ENCODE measurements at places on chromosomes 11 and 22. TPM values are rescaled to one million over a fixed set of nuclear protein-coding genes. Genes with fewer than 3 reads are reported as not detected.

- DNase-seq: peak; percentile 15
These were observed 29.8 kb upstream of the EED start for GRCh38 chr11:86214710-86215109.

GRCh38 chr11:130047141-130047540, 22.6 kb upstream of the APLP2 start:
- peak; percentile 41 for DNase-seq

DNA sequence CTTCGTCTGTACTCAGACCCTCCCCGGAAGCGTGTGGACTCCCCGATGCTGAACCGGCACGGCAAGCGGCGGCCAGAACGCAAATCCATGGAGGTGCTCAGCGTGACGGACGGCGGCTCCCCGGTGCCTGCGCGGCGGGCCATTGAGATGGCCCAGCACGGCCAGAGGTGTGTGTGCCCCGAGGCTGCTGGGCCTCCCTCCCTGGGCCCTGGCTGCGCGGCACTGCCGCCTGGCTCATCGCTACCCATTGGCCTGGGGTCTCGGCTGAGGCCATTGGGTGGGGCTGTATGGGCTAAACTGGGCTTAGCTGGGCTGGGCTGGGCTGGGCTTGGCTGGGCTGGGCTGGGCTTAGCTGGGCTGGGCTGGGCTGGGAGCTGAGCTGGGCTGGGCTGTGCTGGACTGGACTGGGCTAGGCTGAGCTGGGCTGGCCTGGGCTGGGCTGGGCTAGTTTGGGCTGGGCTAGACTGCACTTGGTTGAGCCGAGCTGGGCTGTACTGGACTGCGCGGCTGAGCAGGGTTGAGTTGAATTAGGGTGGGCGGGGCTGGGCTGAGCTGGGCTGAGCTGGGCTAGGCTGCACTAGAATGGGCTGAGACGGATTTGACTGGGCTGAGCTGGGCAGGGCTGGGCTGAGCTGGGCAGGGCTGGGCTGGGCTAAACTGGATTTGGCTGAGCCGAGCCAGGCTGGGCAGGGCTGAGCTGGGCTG, 40.7 kb downstream of the MOB2 start:
- DNase-seq: no peak

- DNase-seq: peak; percentile 42
These were observed 71.2 kb upstream of the GDPD4 start for GRCh38 chr11:77372726-77373125.

DNA sequence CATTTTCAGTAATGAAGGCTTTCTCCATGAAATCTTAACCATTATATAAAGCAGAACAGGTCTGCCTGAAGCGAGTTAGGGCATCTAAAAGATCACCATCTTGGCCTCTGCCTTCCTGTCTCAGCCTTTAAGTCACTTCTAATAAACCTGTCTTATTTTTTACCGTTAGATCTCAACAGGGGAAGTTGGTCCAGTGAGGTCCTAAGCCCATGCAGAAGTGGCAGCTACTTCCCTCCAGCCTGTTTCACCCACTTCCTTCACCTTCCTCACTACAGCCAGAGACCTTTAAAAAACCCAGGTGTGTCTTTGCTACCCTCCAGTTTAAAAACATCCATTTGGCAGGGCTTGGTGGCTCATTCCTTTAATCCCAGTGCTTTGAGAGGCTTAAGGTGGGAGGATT, 14.1 kb upstream of the LIPT2 start:
- no peak for DNase-seq

GRCh38 chr11:132683602-132684001, 848.7 kb downstream of the OPCML start:
- no peak for DNase-seq

GRCh38 chr11:106087815-106088435, 10.5 kb downstream of the AASDHPPT start:
- peak; percentile 60 for DNase-seq

DNA sequence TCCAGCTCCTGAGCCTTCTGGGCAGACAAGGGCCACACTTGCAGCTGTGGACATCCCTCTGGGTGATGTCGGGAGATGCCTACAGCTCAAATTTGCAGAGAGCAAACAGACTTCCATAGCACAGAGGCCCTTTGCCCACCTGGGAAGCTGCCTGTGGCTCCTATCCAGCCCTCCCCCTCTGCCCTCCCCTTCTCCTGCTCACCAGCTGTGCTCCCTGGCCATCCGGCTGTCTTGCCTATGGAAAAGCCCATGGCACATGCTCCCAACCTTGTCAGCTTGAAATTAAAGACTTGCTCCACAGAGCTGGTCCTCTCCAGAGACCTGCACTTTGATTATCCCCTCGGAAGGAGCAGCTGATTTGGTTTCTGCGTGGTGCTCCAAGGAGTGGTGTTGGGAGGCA, 118.9 kb upstream of the NECTIN1 start:
- no peak for DNase-seq

DNA sequence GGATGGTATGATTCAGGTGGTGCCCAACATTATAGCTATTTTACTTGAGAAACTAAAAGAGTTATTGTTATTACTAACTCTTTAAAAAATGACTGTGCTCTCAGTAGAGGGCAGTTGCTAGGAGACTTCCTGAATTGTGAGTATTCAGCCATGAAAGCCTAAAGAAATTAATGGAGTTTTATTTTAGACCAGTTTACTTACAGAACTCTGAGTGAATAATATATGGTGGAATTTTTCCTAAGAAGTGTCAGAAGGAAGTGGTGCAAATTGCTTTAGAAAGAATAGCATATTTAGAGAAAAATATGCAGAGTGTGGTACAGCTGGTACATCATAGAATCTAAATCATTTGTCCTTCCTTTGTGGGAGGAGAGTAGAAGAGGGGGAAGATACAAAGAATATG, 689.9 kb upstream of the CCDC90B start:
- no peak for DNase-seq

- DNase-seq: no peak
These were observed 188.4 kb upstream of the NAV2 start for GRCh38 chr11:19524171-19524671.

- DNase-seq: no peak
These were observed 74.7 kb upstream of the B3GAT1 start for GRCh38 chr11:134486704-134487103.

- peak; percentile 47 for DNase-seq
These were observed 21.0 kb downstream of the MAFF start for GRCh38 chr22:38222797-38223119.

DNA sequence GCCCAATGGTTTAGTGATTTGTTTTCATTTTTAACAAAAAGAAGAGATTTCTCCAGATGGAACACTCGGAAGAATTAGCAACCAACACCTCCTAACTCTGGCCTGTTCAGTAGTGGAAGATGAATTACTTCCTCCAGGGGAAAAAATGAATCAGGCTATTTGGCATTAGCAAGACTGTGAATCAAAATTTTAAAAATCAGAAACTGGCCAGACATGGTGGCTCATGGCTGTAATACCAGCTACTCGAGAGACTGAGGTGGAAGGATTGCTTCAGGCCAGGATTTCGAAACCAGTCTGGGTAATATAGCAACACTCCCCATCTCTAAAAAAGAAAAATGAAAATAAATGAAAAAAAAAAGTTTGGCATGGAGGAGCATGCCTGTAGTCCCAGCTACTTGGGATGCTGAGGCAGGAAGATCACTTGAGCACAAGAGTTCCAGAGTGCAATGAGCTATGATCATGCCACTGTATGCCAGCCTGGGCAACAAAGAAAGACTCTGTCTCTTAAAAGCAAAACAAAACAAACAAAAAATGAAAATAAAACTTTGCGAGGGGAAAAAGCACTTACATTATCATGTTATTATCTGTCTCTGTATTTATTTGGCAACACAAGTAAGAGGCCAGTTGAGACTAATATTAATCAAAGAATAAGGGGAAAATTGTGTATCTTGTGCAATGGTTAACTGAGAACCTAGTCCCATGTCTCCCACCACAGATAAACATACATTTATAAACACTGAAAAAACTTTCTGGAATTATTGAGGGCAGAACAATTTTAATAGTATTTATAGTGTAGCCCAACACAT, 796.3 kb upstream of the ANO3 start:
- DNase-seq: no peak

DNA sequence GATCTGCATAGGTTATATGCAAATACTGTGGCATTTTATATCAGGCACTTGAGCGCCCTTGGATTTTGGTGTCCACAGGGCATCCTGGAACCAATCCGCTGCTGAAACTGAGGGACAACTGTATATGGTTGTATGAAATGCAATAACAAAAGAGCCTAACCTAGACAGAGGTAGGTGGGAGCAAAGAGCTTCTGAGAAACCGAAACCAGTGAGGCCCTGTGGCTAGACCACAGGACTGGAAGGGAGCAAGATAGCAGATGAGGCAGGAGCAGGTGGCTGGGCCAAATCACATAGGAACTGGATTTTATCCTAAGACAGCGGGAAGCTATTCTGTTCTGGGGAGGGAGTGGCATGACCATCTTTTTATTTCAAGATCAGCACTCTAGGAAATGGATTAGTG, 30.1 kb downstream of the RCN1 start:
- no peak for DNase-seq

GRCh38 chr11:86741839-86742805, 58.2 kb upstream of the PRSS23 start:
- DNase-seq: peak; percentile 98

DNA sequence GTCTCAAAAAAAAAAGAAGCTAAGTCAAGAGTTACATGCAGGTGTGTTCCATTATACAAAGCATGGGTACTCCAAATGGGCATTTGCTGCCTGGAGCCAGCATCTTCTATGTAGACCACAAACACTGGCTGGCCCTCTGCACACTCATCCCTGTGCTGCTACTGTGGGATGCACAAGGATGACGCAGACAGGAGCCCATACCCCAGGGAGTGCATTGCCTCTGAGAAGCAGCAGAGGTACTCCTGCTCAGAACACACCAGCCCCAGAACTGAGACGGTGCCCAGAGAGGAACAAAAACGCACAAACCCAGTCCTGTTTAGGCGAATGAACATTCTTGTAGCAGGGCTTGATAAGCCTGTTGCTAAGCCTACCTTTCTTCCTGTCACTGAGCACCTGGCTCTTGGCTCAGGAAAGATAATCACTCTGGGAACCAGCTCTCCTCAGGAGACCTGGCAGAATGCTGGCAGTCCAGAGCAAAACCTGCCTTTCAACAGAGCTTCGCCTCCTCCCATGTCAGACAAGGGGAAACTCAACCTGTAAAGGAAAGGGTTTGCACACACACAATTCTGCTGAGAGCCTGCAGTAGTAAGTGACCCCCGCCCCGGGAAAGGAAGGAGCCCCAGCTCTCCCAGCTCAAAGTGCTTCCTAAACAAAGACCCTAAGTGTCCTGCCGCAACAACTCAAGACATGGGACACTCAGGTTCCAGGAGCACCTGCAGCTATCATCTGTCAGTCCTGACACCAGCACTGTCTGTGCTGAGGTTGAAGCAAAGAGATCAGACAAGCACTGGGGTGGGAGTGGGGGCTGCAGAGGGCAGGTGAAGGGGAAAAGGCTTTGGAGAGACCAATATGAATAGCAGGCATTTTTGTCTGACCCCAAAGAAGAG, 145.7 kb downstream of the TENM4 start:
- DNase-seq: no peak

DNA sequence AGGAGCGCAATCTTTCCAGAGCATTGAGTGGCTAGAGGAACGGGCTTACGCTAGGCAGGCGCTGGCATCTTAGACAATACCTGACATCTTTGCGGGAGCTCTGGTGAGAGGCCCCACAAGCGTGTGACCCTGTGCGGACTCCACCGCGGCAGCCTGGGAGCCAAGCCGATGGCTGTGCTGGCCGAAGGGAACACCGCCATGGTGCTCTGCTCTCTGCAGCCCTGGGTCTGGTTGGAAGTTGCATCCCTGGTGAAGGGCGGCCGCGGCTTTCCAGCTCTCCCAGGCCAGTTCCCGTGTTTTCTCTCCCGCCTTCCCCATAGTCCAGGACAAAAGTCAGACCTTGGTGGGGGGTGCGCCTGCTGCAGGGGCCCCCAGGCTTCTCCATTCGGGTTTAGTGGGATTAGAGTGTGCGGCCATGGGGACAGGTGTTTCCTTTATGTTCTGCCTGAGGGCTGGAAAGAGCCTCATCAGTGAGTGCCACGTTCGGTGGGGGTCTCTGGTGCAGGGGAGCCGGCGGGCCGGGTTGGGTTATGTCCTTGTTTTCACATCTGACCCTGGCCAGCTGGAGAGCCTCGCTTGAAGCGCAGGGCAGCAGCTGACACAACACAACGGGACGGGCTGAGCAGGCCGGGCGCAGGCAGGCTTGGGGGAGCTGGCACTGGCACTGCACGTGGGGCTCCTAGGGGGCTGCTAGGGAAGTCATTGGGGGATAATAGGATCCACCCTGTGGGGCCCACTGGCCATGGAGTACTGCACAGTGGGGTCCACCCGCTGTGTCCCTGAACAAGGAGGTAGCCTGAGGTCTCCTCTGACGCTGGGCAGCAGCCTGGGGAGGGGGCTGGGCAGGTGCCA, 94.8 kb downstream of the KCNQ1 start:
- no peak for DNase-seq

- DNase-seq: no peak
These were observed 291.4 kb downstream of the ST3GAL4 start for GRCh38 chr11:126646701-126647557.

Gene KCNQ1OT1
- total RNA-seq: 0.35 TPM

Gene FAR1
- 41.0 TPM for total RNA-seq

Gene TUB
- under 0.01 TPM for total RNA-seq

Gene ARHGAP42
- 15.8 TPM for total RNA-seq

Gene INSC
- 0.52 TPM for total RNA-seq

Gene FXYD2
- 361 TPM for total RNA-seq

Gene SERPIND1
- not detected for total RNA-seq

Gene TRPC6
- total RNA-seq: not detected

Gene SEPTIN3
- total RNA-seq: 0.05 TPM

Gene CARD18
- total RNA-seq: not detected

Gene OR4A16
- not detected for total RNA-seq
